SHP77 (cell line): ENCODE measurements at places on chromosomes 1 and 21.

GRCh38 chr1:31939484-31940329 is 1.5 kb upstream of the PTP4A2 start:
- DNase-seq = peak; percentile 70

DNA sequence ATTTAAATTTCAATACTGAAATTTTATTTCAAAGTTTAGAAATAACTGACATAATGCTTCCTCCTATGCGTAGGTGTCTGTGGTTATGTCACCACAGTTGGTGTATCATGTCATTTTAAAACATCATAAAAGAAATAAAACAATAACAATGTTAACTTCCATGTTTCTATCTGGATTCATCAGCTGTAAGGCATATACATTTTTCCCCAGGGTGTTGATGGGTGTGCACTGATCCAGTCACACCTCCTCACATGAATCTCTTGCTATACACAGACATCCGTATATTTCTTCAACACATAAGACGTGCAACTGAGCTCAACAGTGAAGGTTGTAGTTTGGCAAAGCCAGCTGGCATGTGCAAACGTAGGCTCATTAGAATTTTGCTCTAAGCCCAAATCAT is 6.2 kb downstream of the KCNA3 start:
- no peak for DNase-seq

GRCh38 chr1:231093156-231093922 is 53.3 kb upstream of the FAM89A start:
- DNase-seq = peak; percentile 25

DNA sequence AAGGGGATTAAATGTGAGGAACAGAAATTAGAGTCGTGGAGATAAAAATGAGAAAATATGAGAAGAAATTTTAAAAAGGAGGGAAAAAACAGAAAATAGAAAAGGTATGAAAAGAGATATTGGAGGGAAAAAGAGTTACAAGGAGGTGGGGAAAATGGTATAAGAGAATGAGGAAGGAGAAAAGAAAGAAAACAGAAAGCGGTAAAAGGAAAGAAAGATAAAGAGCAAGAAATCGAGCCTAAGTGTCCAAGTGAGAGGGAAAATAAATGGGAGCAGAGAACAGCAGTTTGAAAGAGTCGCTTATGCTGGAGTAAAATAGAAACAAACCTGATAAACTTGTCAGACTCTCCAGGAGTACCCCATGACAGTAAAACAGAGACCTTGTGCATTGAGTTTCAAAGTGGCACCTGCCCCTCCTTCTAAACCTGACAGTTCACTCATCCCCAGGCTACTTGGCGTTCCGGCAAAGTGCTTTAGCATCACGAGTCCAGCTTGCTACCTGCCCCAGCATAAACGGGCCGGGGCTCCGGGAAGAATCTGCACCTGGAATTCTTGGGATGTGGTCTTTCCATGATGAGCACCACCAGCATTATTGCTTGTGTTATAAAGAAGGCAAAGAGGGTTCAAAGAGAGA is 585 bp downstream of the NEGR1 start:
- peak; percentile 50 for DNase-seq
